ENCODE measurements at places on chromosomes 1 and 21.

- no peak for DNase-seq
Observed at GRCh38 chr21:15868940-15869339, 139.2 kb downstream of the USP25 start.

- no peak for DNase-seq
Observed at GRCh38 chr1:63693944-63694571, 79.8 kb upstream of the ROR1 start.

DNA sequence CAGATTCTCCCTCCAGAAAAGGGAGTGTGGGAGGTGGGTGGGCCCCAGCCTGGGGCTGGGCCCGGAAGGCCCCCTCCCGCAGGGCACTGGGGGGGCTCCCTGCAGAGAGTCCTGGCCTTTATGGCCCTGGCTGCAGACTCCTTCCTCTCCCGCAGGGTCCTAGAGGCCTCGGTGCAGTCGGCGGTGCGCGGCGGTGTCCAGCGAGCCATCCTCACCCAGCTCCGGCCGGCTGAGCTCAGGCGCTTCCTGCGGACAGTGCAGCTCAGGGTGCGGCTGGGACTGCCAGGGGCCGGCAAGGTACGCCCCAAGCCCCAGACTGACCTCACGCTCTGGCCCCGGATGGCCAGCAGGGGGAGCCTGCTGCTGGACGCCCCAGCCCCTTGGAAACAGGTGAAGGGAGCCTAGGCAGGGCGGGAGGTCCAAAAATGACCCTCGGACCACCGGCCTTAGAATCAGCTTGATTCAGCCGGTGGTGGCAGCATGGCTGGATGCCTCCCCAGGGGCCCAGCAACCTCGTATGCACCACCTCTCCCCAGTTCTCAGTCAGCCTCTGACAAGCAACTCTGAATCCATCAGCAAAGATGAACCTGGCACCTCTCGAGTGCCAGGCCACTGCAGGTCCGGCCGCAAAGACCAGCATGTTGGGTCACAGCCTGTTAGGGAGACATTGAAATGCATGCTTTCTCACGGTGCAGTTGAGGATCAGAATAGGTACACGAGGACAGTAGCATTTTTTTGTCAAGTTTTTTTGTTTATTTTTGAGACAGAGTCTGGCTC, 20.6 kb downstream of the MTHFR start:
- DNase-seq = peak; percentile 38

DNA sequence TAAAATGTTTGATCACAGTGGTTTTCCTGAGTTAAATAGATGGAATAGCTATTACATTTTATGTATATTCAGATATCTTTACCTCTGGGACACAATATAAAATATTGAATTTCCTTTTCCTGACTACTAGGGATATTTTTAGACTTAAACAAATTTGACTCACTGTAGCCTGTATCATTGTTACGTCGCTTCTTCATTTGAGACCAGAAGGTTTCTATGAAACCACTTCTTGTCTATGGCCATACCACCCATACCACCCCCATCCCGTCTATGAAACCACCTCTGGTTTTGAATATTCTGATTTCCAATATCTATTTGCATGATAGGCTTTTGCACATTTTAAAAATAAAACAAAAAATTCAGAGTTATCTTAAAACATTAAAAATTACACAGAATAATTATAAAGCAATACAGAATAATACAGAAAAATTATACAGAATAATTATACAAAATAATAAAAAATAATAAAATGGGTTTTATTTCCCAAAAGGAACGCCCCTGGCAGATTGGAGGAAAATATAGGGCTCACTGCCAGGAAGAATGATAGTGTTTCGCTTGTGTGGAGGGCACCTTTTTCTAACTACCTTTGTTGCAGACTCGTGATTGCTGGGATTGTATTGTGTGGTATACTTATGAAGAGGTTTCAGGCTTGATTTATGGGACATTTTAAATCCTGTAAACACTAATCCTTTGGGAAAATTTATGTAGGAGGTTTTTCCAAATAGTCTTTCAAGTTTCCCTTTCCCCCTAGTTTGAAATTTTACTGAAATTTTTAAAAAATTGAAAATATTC, 4.7 kb downstream of the SPEN start:
- DNase-seq = no peak

- DNase-seq = no peak
Observed at GRCh38 chr1:222912730-222913129, 97.9 kb downstream of the DISP1 start.

DNA sequence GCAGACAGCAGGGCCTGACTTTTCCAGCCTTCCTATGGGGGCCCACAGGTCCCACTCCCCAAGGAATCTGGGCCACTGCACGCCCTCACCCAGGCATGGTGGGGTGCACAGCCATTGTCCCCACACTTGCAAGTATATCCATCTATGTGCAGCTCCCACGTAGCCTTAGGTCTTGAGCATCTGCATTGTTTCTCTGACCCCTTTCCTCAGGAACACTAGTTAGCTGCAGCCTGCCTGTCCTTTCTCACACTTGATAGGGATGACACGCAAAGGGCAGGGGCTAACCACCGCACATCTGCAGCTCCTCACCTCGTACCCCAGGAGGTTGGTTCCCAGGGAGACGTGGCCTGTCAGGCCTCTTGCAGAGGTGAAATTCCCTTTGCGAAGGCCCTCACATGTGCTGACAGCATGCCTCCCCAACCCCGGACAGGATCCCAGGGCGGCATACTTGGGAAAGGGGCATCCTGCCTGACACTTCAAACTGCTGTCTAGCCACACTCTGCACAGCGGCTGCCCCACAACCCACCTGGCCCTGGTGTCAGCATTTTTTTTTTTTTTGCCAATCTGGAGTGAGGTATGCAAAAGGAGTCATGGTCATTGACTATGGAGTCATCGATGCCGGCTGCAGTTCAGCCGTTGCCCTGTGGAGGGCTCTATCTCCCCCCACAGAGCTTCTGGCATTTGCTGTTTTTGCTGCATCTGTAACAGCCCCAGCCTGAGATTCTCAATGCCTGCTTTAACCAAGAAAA, 5.0 kb downstream of the JMJD4 start:
- DNase-seq = peak; percentile 48

GRCh38 chr21:35381743-35382310, 332.7 kb upstream of the RUNX1 start:
- DNase-seq = no peak

- DNase-seq = no peak
Observed at GRCh38 chr1:228011721-228012311, 5.0 kb downstream of the WNT3A start.

DNA sequence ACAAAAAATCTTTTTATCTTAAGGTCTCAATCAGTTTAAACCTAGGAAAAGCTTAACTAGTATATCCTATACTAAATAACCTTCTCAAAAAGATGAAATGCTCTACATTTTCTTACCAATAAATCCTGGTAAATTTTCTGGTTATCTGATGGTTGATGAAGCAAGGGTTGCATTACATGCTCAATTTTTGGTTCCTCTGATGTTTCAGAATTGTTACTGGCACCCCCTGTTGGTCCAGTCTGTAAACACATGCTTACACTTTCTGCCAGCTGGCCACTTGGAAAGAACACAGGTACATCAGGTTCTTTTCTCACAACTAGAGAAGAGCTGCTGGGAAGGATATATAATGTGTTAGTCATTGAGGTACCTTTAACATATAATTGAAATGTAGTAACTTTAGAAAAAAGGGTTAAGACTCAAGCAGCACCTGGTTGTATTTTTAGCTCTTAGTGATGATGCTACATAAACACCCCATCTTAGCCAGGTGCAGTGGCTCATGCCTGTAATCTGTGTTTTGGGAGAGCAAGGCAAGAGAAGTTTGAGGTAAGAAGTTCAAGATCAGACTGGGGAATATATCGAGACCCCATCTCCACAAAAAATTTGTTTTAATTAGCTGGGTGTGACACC, 30.9 kb upstream of the TAL1 start:
- DNase-seq = peak; percentile 41

- DNase-seq = no peak
Observed at GRCh38 chr21:15441060-15441493, 288.7 kb upstream of the USP25 start.

- no peak for DNase-seq
Observed at GRCh38 chr1:66197120-66197519, 336.8 kb upstream of the SGIP1 start.

GRCh38 chr1:115170961-115171392, 81.7 kb upstream of the TSPAN2 start:
- no peak for DNase-seq

DNA sequence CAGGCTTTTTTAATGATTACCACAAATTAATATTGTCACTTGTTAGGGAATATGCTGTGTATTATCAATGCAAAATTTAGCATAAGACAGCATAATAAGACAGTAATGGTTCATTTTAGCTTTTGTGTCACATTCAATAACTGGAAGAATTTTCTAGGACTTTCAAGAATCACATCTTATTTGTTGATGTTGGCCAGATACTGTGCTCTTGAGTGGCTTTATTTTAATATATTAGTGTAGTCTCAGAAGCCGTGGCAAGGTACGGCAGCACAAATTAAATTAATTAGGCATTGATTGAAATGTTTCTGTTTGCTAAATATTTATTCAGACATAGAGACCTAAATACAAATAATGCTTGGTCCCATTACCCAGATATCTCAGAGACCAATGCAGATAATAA, 10.4 kb downstream of the IFI44L start:
- DNase-seq = no peak

DNA sequence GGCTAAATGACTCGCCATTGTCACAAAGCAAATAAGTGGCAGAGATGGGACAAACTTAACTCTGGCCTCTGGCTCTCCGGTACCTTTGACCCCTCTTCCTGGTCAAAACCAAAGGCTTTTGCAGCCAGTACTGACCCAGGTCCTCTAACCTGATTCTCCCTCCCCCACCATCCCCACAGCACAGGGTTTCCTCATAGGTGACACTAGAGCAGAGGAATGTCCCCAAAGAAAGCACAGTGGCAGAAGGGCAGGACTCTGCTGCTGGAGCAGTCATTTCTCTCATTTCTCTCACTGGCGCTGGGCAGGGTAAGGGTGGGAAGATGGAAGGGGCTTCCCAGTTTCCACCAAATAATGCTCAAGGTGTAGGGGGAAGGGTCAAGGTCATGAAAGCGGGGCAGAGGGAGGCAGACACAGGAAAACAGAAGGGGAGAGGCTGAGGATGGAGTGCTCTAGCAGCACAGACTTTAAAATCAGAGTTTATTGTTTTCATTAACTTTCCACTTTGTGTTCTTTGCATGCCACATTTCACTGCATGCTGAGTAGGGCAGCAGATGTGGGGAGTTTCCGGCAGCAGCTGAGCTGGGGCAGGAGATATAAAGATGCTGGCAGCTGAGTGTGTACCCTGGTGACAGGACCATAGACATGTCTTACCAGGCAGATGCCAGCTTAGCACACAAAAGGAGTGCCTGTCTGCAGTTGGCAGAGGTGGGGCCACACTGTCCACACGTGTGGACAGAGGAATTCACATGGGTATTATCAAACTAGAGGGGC, 80.5 kb downstream of the FAM78B start:
- DNase-seq = no peak

DNA sequence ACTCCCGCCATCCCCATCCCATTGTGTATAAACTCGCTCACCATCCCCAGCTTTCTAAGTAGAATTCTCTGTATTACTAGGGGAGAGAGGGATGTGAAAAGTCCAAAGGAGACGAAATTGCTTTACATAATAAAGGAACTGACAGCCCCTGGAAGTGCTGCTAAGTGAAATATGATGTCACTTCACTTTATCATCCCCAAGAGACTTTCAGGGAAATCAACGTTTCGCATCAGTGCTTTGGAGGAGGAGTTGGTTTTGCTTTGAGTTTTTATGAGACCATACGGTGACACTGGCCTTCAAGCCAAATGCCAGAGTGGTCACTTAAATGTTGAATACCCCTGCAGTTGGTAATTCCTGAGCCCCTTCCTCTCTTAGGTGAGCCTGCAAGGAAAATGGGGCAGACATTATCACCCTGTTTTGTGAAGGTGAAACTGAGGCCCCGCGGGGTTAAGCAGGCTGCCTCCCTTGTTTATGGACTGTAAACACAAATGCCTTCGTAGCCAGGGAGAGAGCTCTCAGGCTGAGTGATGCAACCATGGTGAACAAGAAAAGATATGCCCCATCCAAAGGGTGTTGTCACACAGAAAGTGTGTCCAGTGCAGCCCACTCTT, 58.4 kb upstream of the KAZN start:
- DNase-seq = no peak

GRCh38 chr1:155479205-155479604, 83.4 kb downstream of the ASH1L start:
- DNase-seq = no peak

GRCh38 chr1:234768569-234769283, 158.7 kb upstream of the IRF2BP2 start:
- peak; percentile 44 for DNase-seq

DNA sequence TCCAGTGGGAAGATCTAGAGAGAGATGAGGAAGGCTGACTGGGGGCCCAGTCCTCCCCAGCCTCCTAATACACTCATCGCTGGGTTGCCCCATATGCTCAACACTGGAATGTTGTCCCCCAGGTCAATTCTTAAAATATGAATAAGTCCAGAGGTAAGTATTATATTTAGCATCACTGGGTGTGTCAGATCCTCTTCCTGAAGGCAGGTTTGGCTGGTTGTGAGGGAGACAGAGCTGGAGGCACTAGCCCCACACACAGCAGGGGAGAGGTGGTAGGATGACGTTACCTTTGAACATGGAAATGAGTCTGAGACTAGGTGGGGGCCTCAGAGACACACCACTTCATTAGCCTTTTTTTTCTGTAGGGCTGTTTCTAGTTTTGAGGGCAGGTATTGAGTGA, 42.6 kb downstream of the SLC44A3 start:
- DNase-seq = no peak

DNA sequence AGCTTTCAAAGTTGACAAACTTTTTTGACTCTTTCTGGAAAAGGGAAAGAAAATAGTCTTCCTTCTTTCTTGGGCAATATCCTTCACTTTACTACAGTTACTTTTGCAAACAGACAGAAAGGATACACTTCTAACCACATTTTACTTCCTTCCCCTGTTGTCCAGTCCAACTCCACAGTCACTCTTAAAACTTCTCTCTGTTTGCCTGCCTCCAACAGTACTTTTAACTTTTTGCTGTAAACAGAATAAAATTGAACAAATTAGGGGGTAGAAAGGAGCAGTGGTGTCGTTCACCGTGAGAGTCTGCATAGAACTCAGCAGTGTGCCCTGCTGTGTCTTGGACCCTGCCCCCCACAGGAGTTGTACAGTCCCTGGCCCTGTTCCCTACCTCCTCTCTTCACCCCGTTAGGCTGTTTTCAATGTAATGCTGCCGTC, 160.8 kb upstream of the SGIP1 start:
- DNase-seq = no peak

GRCh38 chr1:29664711-29665110, 428.4 kb downstream of the PTPRU start:
- DNase-seq = no peak

DNA sequence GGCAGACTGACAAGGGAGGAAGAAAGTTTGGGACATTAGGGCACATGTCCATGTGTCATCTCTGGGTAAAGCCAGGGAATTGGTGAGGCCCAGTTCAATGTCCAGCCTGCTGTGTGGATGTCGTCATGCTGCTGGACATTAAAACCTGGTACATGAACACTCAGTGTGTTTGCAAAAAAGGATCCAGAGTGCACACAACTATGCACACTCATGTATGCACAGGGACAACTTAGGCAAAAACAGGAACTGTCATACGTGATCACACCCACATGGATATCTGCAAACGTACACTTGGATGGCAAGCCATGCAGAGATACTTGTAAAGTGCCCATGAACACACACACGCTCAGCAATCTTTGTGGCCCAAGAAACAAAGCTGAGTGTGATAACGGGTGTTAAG, 47.9 kb upstream of the NEK2 start:
- no peak for DNase-seq

GRCh38 chr1:172928412-172928811, 122.3 kb downstream of the TNFSF18 start:
- no peak for DNase-seq

- DNase-seq = no peak
Observed at GRCh38 chr1:35062518-35063196, 16.5 kb upstream of the ZMYM1 start.

Data from stimulated activated CD4-positive, alpha-beta T cell treated with anti-CD3 and anti-CD28 coated beads, Interleukin-12 subunit alpha, Interleukin-12 subunit beta, amount 100 ng/mL, for 48 hours (primary cell).